ENCODE measurements at places on chromosomes 3 and 15. TPM values are rescaled to one million over a fixed set of nuclear protein-coding genes. Genes with fewer than 3 reads are reported as not detected.

GRCh38 chr15:77483425-77484140 is 62.9 kb downstream of the HMG20A start:
- DNase-seq: no peak

DNA sequence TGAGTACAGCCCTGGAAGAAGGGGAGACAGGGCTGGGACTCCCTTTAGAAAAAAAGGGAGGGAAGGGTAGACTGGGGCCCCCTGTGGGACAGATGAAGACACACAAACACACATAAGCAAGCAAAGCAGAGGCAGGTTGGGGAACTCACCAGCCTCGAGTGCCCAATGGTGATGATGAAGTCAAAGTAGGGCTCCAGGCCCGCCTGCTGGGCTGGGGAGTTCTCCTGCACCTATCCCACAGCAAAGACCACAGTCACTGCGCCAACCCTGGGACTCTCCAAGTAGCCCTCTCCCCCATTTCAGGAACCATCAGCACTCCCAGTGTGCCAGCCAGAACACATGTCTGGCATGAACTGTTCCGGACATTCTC is 4.1 kb downstream of the GORASP1 start:
- DNase-seq: no peak

GRCh38 chr15:32928876-32929275 is 211.1 kb downstream of the GREM1 start:
- DNase-seq: no peak

DNA sequence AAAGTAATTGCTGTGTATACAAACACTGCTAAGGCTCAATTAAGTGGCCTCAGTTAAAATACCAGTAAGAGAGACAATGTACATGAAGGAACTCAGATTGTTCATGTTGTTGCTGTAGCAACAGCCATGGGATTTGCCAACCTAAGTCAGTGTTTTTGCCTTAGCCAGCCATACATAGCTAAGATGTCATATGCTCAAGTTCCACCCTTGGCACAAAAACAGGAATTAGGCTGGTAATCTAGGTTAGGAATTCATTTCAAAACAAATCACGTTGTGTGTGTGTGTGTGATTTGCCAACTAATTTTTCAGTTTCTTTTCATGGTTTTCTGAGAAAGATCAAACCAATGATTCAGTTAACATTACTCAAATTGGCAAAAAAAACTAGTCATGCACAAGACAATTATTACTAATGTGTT is 143.7 kb upstream of the KCNMB2 start:
- peak; percentile 36 for DNase-seq

DNA sequence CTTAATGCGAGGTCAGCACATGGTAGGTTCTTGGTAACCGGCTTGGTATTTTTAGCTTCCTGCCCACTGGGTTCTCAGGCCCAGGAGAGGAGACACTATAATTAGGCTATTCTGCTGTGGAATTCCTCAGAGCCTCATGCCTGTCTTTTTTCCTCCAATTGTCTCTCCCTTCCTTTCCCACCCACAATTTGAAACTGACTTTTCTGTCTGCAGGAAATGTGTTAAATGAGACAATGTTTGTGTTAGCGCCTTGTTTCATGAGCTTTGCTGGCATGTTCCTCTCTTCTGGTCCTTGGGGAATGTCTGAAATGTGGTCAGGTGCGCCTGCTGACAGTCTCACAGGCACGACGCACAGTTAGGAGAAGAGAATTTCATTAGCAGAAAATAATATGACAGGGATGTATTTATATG is 223.6 kb upstream of the CTNNB1 start:
- DNase-seq: no peak

GRCh38 chr15:27328186-27328585 is 357.2 kb downstream of the GABRG3 start:
- peak; percentile 8 for DNase-seq

DNA sequence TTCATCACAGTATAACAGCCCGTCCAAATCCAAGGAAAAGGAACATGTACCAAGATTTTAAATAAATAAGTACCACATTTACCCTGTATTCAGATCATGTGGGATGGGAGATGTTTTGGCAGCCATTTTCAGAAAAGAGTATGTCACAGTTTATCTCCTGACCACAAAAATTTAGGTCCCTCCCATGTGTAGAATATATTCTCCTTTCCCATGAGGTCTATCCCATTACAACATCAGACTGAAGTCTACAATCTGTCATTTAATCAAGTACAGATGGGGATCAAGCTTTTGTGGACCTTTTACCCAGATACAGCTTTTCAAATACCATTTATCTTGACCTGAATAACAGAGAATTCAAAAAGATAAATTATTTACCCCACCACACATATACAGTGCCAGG is 444.5 kb downstream of the PLOD2 start:
- peak; percentile 44 for DNase-seq

DNA sequence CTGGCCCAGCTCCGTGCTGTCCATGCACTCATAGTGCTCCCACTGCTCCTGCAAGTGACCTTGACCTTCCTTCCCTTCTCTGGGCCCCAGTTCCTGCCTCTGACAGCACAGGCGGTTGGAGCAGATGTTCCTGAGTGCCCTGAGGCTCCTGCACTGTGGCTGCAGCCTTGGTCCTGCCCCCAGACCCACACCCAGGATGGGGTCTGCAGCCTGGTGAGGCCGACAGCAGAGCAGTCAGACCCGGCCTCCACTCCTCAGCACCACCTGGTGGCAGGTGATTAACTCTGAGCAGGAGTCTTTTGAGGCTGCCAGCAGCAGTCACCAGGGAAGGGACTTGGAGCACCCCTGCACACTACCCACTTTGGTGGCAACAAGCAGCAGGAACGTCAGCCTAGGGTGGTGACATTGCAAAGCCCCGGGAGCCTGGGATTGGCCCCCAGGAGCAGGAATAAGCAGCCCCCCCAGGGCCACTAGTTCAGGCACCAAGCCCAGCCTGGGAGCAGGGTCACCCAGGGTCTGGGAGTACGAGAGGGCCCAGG is 64.6 kb downstream of the CYP11A1 start:
- no peak for DNase-seq

DNA sequence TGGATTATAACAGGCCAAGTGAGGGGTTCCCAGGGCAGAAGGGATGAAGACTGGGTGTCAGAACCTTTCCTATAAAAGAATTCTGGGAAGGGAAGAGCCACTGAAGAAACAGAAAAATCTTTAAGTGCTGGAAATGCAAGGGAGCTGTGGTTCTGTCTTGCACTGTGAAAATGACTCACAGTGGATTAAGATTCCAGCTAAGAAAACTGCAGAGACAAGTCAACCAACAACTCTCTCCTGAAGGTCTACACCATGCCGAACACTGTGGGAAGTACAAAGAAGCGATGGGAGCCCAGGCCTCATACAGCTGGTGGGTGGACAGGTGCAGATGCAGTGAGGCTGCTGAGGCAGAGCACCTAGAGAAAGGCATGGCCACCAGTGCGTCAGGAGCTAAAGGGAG is 27.7 kb downstream of the ZDHHC3 start:
- no peak for DNase-seq

GOLGA6B gene
- 0.20 TPM for polyA plus RNA-seq

SUSD5 gene
- 2.0 TPM for polyA plus RNA-seq

CAPN3 gene
- polyA plus RNA-seq: 151 TPM

PLA2G4E gene
- 1.0 TPM for polyA plus RNA-seq

APEH gene
- polyA plus RNA-seq: 60.3 TPM

GRCh38 chr15:46710401-46710960 is 1006.8 kb upstream of the SEMA6D start:
- DNase-seq: no peak

DNA sequence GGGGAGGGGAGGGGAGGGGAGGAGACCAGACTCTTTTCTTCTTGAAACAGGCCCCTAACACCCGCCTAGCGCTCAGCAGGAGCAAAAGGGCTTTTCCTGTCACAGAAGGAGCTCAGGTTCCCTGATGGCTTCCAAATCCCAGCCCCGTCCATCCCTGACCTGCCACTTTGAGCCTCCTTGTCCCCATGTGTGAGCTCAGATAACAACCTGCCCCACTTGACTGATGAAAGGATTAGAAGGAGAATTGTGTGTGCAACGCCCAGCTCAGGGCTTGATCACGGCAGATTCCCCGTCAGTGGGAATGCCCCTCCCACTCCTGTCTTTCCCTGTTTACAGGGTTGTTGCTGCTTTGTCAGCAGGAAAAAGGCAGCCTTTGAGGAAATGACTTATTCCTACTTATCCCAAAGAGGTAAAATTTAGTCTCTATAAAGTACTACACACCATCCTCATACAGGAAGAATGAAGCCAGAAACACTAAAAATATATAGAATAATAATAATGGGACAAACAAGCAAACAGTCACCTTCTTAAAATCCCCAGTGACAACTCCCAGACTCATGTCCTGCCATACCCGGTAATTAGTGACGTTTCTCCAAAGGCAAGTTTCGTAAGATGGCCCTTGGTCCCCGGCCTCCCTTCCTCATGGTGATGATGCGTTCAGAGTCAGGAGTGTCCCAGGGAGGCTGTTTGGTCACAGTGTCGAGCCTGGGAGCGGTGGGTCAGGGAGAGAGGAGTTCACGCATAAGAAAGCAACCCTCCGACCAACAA is 6.1 kb upstream of the LRRC15 start:
- DNase-seq: no peak

- DNase-seq: no peak
Measured at GRCh38 chr3:115248274-115248673, 101.2 kb upstream of the ZBTB20 start.

OR5K2 gene
- polyA plus RNA-seq: not detected

DNA sequence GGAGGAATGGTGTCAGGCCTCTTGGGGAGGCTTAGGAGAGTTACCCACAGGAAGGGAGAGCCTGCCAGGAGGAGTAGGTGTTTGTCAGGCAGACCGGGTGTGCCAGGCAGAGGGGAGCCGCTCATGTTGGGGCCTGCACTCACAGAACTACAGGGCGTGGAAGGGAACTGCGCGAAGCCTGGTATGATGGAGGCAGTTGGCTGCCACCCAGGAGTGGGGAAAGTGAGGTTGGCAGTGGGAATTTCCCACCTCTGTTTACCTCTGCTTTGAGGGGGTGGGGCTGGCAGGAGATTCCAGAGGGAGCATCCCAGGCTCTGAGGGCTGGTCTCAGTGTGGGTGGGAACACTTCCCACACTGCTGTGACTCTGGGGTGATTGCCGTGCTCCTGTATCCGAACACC is 99.9 kb downstream of the SLCO3A1 start:
- no peak for DNase-seq

All from muscle of back (tissue), 13 donors.